Right lung (tissue), 10 donors: ENCODE measurements at places on chromosomes 3 and 15. TPM values are rescaled to one million over a fixed set of nuclear protein-coding genes. Genes with fewer than 3 reads are reported as not detected.

The CPLX3 gene
- not detected for polyA plus RNA-seq

The PAK6 gene
- 5.2 TPM for polyA plus RNA-seq

The UBAP1L gene
- polyA plus RNA-seq, result 10.5 TPM

The SERINC4 gene
- polyA plus RNA-seq, result not detected

The ATP13A5 gene
- 0.60 TPM for polyA plus RNA-seq

The ITIH1 gene
- not detected for polyA plus RNA-seq

The ZBTB20 gene
- polyA plus RNA-seq, result 5.4 TPM

The TICRR gene
- polyA plus RNA-seq, result 11.6 TPM

The EXOG gene
- polyA plus RNA-seq, result 17.2 TPM

The TM4SF1 gene
- 116 TPM for polyA plus RNA-seq

The ISLR2 gene
- polyA plus RNA-seq, result 8.8 TPM

The GPX1 gene
- 224 TPM for polyA plus RNA-seq

The SNRPN gene
- 215 TPM for polyA plus RNA-seq

The EBLN2 gene
- 8.4 TPM for polyA plus RNA-seq

- DNase-seq, result peak; percentile 22
Measured at GRCh38 chr3:159263750-159264553, 462.1 kb downstream of the MFSD1 start.

- DNase-seq, result peak; percentile 82
Measured at GRCh38 chr3:171282041-171282440, 178.2 kb downstream of the TNIK start.

DNA sequence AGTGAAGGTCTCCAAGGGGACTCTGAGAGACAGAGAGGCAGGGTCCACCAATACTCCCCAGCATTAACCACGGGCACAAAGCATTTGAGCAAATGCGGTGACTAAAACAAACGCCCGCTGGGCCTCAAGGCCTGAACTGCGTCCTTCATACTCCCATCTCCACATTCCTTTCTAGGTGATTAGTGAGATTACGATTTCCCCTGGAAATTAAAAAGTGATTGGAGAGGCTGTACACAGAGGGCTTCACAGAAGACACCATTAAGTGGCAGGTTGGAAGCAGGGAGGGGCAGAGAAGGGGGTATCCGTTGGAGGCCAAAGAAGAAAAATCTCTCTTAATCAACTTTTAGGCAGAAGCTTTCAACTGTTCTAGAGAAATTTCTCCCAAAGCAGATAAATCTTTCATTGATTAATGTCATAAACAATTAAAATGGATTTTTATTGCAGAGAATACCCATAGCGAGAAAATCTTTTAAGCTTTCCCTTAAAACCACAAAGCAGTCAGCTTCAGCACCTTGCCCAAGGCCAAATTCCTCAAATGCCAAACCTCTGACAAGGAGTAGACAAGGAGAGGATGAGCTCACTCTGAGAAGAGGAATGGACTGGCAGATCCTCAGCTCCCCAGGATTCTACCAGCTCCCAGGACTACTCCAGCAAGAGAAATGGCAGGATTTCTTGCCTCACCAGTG lies 38.2 kb downstream of the MB21D2 start:
- DNase-seq, result no peak

GRCh38 chr3:64047787-64048186 lies 24.5 kb upstream of the PSMD6 start:
- DNase-seq, result no peak

GRCh38 chr15:99252326-99252725 lies 1.0 kb downstream of the LRRC28 start:
- DNase-seq, result no peak

DNA sequence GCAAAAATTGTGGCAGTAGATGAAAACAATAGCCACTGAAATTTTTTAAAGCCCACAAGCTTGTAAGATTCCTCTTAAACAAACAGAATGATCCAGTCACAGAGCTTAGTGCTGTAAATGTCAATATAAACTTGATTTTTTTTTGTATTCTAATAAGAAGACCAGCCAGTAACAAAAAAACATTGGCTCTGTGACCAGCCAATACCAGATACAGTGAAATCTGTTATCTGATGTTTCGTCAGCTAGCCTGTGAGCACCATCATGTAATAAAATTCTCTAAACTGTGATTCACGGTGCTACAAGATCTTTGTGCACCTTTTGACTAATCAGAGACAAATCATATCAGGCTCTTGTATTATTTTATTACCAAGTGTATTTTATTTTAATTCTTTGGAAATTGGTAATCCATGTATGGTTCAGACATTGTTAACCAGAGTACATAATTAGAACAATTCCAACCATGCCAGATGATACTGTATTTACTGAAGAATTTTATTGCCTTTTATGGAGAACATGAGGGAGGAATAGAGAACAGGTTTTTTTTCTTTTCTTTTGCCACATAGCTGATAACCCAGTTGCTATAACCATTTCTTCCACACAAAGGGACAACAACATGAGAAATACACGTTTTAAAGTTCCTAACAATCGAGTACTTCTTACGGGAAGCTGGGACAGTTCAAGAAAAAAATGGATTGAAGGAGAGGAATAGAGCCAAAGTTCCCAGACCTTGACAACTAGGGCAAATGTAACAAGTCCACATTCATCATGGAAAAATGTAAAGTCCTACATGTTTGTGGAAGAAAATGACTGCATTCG lies 71.9 kb downstream of the FILIP1L start:
- DNase-seq, result no peak

DNA sequence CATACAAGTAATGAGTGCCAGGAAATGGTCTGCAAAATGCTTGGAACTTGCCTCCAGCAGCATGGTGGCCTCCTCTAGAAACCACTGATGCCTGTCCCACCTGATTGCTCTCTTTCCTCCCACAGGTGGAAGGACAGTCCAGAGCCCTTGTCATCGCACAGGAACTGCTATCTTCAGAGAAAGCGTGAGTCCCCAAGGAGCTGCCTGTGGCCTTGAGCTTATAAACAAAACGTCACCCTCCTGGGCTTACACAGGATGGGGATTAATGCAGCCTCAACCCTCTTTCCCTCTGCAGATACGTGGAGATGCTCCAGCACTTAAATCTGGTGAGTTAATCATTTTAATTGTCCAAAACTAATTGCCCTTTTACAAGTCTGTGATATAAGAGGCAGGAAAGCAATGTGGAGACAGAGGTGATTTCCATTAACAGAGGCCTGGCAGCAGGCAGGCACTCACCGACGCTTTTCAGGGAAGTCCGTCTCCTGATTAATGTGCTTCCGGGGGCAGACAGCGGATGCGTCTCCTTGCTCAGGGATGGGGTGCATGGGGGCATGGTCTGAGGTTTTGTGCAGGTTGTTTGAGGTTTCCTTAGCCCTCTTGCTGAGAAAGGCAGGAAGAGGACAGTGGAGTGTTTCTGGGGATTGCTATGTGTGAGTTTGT lies 61.8 kb downstream of the FGD5 start:
- DNase-seq, result no peak

DNA sequence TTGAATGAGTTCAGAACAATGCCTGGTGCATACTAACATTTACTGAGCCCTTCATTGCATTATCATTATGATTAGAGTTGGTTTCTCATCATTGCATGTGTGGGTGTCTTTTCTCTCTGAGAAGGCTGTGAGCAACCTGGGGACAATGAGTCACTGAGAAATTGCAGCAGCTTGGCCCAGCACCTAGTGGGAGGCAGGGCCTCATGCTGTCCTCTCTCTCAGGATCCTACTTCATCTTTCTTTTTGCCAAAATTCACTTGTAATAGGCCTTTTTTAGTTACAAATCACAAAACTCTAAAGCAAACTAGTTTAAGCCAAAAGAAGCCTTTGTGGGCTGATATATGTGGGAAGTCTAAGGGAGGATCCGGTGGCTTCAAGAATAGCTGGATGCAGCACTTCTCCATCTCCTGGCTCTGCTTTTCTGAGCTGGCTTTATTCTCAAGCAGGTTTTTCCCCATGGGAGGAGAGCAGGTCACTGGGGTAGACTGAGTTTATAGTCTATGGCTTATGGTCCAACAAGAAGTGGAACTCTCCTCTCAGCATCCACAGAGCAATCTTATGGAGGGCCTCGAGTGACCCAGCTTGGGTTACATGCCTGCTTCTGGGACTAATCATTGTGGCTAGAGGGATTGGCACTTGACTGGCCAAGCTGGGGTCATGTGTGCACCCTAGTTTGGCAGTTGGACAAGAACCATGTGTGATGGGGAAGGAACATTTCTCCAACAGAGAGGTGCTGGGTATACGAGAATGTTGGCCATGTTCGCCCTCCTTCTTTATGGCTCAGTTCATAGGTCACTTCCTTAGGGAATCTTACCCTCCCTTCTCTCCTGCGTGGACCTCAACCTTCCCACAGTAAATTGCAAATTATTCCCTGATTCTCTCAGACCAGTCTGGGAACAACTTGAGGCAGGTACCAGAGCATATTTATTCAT lies 8.7 kb upstream of the CAMK1 start:
- no peak for DNase-seq

DNA sequence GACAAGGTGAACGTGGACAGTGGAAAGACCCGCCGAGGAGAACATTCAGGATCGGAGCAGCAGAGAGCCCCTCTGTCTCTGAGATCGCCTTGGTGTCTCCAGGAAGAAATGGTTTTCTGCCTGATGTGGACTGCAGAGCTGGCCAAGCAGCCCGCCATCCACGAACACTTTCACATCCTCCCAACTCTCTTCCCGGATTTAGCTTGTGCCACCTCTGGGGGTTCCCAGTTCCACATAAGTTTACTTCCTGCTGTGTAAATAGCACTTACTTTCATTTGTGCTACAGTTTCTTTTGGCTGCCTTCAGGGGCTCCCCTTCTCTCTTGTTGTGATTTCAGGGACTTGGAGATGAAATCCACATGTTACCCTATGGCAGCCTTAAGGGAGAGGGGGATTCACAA lies 48.4 kb downstream of the SEMA5B start:
- no peak for DNase-seq

GRCh38 chr3:188197388-188197847 lies 43.5 kb downstream of the LPP start:
- no peak for DNase-seq

GRCh38 chr3:40753951-40754350 lies 229.2 kb downstream of the ZNF621 start:
- no peak for DNase-seq

DNA sequence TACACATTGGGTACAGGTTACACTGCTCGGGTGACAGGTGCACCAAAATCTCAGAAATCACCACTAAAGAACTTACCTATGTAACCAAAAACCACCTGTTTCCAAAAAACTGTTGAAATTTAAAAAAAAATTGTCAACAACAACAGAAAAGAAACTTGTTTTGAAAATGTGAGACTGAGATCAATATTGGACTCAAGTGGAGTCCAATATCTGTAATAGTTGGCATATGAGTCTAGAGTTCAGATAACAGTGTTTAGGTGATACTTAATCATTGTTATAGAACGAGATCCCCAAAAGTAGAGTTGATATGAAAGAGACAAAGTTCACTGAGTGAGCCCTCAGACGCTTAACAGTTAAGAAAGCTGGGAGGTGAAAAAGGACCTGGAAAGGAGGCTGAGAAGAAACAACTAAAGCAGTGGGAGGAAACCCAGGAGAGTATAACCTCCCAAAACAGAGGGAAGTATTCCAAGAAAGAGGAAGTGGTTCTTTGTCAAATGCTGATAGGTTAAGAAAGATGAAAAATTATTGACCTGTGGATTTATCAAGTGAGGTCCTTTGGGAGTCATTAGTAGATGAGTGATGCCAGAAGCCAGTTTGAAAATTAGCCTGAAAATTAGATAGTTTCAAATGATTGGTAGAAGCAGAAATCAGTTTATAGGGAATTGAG lies 388.6 kb upstream of the DPH6 start:
- no peak for DNase-seq

DNA sequence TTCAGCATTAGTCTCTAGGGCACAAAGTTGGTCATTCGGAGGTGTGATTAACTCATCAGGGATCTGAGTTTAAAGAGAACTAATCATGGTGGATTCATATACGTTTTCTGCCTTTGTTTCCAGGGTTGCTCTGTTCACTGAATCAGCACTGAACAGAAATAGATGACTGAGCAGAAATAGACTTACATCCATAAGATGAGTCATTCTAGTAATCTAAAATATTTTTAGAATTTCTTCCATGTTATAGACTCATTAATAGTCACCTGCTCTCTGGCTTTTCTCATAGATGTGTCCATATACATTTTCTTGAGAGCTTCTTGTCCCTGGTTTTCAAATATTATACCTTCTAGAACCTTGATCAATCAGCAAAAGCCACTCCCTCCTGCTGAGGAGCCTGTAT lies 837.6 kb upstream of the DPPA4 start:
- DNase-seq, result no peak

GRCh38 chr15:34578283-34578674 lies 5.2 kb downstream of the GOLGA8B start:
- DNase-seq, result no peak

GRCh38 chr3:86451749-86452148 lies 539.2 kb downstream of the VGLL3 start:
- DNase-seq, result no peak

DNA sequence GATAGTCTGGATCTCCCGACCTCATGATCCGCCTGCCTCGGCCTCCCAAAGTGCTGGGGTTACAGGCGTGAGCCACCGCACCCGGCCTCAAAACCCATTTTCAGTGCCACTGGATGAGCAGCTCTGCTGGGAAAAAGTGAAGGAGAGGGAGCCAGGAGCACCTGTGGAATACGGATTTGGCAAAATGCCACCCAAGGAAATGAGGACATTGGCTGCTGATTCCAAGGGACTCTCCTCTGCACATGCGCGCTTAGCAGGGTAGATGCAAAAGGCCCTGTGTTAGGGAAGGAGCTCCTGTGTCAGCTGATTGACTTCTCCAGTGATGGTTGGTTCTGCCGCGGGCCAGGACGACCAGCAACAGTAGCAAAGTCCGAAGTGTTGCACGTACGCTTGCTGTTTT lies 43.4 kb upstream of the IGF1R start:
- DNase-seq, result no peak

DNA sequence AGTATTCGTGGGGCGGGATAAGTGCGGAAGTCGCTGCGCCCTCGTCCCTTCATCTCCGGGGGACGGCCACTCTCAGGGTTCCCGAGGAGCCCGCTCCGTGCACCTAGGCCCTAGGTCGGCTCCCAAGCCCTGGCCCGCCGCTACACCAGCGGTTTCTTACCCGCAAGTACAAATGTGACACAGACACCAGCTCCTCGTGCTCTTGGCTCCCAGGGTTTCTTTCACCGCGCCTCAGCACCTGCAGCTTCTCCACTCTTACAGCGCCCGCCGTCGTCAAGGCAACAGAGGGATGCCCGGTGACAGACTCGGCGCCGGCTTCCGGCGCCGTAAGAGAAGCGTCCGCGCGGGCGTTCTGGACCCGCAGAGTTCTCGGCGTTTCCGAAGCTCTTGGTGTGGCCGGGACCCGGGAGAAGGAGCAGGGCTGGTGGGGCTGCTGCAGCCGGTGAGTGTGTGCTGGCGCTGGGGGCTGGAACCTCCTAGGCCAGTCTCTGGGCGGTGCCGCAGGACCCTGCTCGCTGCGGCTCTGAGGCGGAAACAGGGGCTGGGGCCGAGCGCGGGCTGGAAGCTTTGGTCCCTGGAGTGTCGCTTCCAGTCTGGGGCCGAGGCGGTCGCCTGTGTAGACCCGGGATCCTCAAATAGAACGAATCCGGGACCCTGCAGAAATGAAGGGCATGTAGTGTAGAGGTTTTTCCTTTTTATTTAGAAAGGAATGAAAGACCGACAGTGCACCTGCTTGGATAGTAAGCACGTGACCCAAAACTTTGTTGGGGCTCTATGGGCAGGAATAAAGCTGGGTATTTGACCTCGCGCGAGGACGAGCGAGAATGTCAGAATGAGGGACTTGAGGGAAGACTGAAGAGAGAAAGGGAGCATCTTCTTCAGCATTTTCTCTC lies 155.4 kb upstream of the GOLGA6L4 start:
- DNase-seq, result no peak

- peak; percentile 53 for DNase-seq
Measured at GRCh38 chr15:49813625-49814024, 192.8 kb downstream of the DTWD1 start.
